ENCODE measurements at places on chromosomes 6 and 20. TPM values are rescaled to one million over a fixed set of nuclear protein-coding genes. Genes with fewer than 3 reads are reported as not detected.

DNA sequence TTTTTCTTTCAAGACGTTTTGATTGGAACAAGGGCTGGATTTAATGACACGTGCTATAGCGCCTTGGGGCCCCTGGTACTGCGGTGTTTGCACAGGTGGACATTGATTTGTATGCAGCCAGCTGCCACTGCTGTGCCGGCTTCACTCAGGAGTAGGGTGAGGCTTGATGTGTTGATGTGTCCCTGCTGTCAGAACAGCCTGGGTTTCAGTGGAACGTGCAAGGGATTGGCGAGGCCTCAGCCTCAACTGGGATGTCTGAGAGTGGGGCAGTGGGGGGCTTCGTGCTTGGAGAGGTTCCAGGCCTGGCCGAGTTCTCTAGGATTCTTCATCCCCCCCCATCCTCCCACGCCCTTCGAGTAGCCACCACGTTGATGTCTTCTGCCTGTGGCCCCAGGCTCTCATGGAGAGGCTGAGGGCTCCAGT, 23.0 kb downstream of the PYGB start:
- no peak for DNase-seq

- no peak for DNase-seq
Observed at GRCh38 chr6:8574749-8575468, 139.6 kb upstream of the SLC35B3 start.

GRCh38 chr6:130888246-130888645, 61.0 kb downstream of the SMLR1 start:
- no peak for DNase-seq

DNA sequence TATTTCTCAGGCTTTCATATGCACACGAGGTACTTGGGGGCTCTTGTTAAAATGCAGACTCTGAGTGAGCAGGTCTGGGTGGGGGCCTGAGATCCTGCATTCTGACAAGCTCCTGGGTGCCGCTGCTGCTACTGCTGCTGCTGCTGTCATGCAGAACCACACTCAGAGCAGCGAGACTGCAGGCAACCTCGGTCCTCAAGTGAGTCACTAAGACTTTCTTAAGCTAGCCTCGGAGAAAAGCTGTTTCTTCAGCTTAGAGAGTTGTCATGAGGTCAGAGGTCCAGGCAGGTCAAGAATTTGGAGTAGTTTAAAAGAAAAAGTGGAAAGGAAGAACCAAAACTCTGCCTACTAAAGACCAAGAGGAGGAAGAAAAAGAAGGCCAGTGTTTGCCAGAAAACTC, 92.9 kb downstream of the SPTLC3 start:
- no peak for DNase-seq

- DNase-seq, result no peak
Observed at GRCh38 chr6:119312875-119313338, 36.7 kb downstream of the MAN1A1 start.

DNA sequence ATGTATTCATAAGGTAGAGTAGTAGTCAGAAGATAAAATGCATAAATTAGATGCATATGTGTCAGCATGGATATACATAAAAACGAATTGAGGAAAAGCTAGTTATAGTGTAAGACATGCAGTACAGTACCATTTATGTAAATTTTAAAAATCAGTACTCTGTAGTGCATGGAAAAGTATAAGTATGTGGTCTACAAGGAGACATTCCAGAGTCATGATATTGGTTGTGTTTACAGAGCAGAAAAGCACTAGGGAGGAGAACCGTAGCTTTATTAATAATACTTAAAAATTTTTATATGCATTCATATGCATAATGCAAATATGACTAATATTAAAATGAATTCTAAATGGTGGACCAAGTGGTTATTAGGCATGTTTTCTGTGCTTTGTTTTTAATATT, 220.0 kb downstream of the ZFAND3 start:
- no peak for DNase-seq

GRCh38 chr6:144284783-144285547, at the start of gene UTRN:
Gene UTRN (plus strand): TSS chr6:144285335. CDS start chr6:144291829, 6,494 bp downstream.
- DNase-seq, result peak; percentile 83

- no peak for DNase-seq
Observed at GRCh38 chr6:37684801-37685200, 12.9 kb downstream of the MDGA1 start.

DNA sequence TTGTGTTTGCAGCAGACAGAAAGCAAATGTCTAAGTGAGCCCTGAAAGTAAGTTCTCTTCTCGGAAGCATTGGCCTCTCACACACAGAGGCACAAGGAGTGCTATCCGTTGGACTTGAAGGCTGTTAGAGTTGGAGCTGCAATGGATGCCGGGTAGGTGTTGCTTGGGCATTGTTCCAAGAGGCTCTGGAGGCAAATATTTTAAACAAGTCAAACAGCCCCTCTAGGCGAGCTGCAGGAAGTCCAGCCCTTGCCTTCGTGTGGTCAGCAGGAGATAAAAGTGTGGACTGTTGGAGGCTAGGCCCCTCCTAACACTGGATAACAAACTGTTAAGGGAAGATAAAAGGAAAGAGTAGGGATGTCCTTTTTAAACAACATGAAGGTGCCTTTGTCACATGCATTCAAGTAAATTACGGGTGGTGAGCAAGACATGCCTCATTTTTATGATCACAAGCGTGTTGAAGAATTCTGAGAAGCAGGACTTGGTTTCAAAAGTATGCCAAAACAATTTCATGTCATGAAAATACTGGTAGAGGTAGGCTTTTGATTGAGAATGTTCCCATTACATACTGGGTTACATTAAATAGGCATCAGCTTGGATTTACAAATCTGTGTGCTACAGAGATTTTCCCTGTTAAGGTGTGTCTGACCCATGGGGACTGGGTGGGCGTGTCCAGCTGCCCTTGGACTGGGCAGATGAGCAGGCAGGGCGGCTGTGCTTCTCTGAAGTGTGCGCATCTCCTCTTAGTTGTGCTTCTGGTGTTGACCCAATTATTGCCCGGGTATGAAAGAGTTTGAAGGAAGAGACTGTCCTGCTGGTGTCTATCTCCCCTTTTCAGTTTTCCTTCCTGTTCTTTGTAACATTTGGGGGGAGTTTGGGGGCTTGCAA, 57.5 kb downstream of the RREB1 start:
- no peak for DNase-seq

GRCh38 chr20:458776-459175, 3.6 kb downstream of the TBC1D20 start:
- DNase-seq, result no peak

GRCh38 chr6:31826793-31827285, 699 bp upstream of the HSPA1B start:
- no peak for DNase-seq

DNA sequence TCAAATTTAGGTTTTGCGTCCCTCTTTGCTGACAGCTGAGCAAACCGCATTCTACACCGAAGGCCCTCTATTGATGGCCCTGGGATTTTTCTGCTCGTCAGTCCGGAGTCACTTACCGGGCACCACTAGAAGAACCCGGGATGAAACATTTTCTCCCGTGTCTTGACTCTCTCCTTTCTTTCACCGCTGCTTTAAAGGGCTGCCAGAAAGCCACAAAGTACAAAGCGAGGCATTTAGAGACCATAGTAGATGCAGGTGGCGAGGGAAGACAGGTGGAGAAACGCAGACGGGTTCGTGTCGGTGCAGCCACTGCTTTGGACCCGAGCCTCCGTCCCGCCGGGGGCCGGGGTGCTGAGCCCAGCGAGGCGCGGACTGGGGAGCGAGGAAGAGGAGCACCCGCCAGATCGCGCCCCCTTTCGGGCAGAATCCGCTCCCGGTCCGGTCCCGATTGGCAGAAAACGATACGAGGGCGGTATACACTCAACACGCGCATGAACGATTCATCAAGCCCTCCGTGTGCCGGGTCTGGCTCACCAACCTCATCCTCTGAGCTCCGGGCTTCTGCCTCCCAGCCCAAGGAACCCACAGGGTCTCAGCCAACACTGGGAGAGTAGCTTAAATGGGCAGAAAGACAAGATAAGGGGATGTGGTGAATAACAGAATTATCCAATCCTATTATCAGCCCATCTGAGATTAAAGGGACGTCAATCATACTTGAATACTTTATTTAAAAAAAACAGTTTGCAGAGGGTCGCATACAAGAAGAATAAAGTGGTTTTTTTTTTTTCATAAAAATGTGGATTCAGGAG, 84.9 kb downstream of the TRIM27 start:
- peak; percentile 80 for DNase-seq

DNA sequence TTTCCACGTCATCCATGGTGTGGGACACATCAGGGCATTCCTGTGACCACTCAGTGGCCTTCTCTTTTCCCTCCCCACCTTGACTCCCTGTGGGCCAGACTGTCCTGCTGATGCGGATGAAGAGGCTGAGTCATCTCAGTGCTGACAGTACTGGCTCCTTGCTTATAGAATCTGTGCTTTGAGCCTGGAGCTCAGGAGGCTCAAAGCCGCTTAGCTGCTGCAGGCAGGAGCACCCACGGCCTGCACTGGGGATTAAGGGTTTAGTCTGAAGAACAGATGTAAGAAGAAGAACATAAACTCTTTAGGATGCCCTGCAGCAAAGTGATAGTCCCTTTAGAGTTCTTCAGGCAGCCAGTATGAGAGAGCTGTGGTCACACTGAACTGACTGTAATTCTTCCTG, 642.0 kb upstream of the CHD6 start:
- no peak for DNase-seq

GRCh38 chr20:33875534-33876026, 64.4 kb downstream of the CHMP4B start:
- no peak for DNase-seq

DNA sequence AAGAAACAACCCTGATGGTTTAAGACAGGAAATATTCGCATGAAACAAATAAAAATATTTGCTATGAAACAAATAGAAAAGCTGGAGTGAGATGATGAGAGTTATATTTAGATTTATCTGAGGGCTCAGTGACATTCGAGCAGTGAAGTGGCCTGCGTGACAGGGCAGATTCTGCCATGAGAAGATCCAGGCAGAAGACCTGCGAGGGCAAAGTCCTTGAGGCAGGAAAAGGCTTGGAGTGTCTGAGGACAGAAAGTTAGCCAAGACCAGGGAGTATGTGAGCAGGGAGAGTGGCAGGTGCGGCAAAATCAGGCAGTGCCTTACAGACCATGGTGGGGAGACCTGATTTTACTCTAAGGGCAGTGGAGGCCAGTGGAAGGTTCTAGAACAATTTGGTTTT, 66.9 kb upstream of the RIN2 start:
- DNase-seq, result no peak

GRCh38 chr20:32480371-32481241, 104.5 kb downstream of the NOL4L start:
- DNase-seq, result no peak

GRCh38 chr6:3433005-3433404, 23.8 kb downstream of the SLC22A23 start:
- no peak for DNase-seq

- DNase-seq, result peak; percentile 20
Observed at GRCh38 chr6:135181333-135182070, 394 bp downstream of the MYB start.

DNA sequence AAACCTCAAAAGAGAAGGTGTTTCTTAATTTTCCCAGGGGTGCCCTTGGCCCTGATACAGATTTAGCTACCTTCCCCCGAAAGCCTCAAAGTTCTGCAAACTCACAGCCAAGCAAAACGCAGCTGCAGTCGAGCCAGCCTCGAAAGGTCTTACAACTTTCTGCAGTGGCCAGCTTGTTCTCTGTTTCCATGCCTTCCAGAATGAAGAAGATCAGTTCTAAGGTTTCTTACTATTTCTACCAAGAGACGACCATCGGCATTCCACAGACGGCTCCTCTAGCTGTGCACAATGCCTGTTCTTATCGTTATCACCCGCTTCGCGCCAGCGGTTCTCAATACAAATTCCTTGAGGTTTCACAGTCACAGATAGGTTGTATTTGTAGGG, 28.5 kb upstream of the CCR6 start:
- DNase-seq, result no peak

DNA sequence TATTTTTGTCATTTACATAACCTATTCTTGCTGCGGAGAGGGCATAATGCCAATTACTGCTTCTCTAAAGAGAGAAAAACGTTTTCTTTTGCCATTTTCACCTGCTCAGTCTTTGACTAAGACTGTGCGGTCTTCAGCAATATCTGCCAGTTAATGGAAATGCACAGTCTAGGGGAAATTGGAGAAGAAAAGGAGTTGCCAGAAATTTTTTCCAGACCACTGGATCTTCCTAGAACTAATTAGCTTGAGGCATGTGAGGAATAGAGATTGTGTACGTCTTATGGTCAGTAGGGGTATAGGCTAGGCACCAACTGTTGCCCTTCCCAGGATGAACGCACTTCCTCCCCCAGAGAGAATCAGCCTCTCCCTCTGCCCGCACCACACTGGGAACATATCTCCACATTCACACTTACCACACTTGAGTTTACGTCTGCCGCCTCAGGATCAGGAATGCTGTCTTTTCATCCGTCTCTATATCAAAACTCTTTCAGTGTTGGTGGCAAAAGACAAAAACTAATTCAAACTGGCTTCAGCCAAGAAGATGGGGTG, 67.9 kb upstream of the E2F3 start:
- DNase-seq, result no peak

GRCh38 chr6:107717781-107718180, 106.3 kb downstream of the SCML4 start:
- no peak for DNase-seq

- no peak for DNase-seq
Observed at GRCh38 chr6:84260926-84261325, 33.5 kb upstream of the CEP162 start.

- no peak for DNase-seq
Observed at GRCh38 chr6:72111611-72112010, 225.3 kb downstream of the RIMS1 start.

DNA sequence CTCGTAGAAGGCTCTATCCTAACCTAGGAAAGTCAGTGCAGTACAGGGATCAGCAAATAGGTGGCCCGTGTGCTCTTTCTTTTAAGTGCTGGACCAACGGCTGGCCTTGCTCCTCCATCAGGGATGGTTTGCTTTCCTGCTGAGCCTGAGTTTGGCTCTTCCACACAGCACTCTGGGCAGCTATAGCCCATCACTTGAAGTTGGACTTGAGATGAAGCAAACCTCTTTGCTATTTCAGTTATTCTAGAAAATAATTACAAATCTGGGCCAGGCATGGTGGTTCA, 66.9 kb upstream of the KCNK16 start:
- DNase-seq, result no peak

The VSX1 gene
- total RNA-seq, result not detected

The PANK2 gene
- 34.2 TPM for total RNA-seq

The PPP1R16B gene
- total RNA-seq, result under 0.01 TPM

The ZFP57 gene
- 2.4 TPM for total RNA-seq

The TOX2 gene
- 9.1 TPM for total RNA-seq

The HLA-DQB1 gene
- 0.17 TPM for total RNA-seq

The SNX3 gene
- total RNA-seq, result 147 TPM

The MYMX gene
- total RNA-seq, result 0.17 TPM

The GSTA3 gene
- total RNA-seq, result not detected

The ALDH5A1 gene
- total RNA-seq, result 3.0 TPM

The HMGCLL1 gene
- 1.2 TPM for total RNA-seq

The MCHR2 gene
- not detected for total RNA-seq

The ZKSCAN4 gene
- total RNA-seq, result 5.8 TPM

The SIRT5 gene
- total RNA-seq, result 12.4 TPM

The ULBP3 gene
- total RNA-seq, result 8.6 TPM

The C6orf132 gene
- 10.3 TPM for total RNA-seq

The DEFB132 gene
- not detected for total RNA-seq

The SYNDIG1 gene
- total RNA-seq, result 17.5 TPM

The TBXT gene
- not detected for total RNA-seq

Data from mammary epithelial cell (primary cell).